Activated T-helper 1 cell treated with anti-CD3 and anti-CD28 coated beads, Interleukin-2, amount 50 U/mL, for 16 hours (primary cell): ENCODE measurements at places on chromosomes 12 and 14.
A peak's percentile ranks its signal among the peaks of the same experiment; 100 is the strongest.

- DNase-seq: no peak
Measured at GRCh38 chr14:20490563-20490962, 14.8 kb upstream of the RNASE10 start.

DNA sequence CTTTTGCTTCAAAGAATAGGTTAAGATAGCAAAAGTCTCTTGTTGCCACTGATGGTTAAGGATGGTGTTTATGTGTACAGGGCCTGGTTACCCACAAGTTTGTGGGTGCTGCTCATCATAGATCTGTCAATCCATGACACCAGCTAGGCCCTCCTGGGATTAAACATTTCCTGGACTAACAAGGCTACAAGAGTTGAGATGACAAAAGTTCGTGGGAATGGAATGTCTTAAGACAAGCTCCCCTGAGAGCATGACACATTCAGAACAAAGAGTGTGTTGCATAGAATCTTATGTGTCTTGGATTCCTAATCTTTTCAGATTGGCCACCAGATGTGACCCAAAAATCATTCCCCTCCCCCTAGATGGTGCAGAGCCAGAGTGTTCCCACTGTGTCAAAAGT lies 592.5 kb upstream of the USP15 start:
- no peak for DNase-seq

DNA sequence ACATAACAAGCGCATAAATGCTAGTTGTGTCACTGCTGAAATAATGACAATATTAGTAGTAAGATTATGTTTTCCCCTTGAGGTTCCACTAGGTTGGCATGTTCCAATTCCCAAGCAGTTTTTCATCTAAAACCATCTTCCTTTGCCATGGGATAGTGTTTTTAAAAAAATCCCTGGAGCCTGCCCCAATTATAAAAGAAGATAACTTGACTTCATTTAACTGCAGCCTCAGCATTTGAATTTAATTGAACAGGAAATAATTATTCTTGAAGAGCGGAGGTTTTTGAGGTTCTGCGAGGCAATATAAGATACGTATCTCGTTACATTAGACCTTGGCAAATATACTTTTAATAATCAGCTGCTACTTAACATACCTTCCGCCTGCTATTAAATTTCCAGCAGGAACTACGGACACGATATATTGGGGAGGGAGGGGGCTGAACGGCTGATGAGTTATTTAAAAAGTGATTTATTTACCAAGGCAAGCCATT lies 65.2 kb upstream of the HSPB8 start:
- DNase-seq: no peak

DNA sequence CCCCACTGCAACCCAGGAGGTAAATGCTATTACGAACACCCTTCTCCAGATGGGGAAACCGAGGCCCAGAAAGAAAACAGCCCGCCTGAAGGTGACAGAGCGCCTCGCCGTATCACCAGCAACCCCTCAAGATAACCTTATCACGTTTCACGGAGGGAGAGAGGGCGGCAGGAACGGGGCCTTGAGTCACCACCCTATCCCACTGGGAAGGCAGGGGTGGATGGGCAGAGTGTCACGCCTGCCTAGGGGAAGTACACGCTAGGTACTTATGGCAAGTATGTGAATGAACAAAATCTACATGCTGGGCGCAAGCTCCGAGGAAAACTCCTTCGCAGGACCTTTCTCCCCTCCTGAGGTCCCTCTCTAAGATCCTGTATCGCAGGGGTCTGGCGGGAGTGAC lies 17.8 kb downstream of the NCOR2 start:
- DNase-seq: no peak

GRCh38 chr14:101044741-101045140 lies 141.2 kb upstream of the RTL1 start:
- DNase-seq: no peak

GRCh38 chr14:101705733-101706508 lies 55.6 kb upstream of the PPP2R5C start:
- DNase-seq: peak; percentile 52
